B cell (primary cell): ENCODE measurements at places on chromosomes 3 and 15. TPM values are rescaled to one million over a fixed set of nuclear protein-coding genes. Genes with fewer than 3 reads are reported as not detected.

PAK6 gene
- 0.80 and 1.2 TPM in 2 replicates for total RNA-seq

PLXNA1 gene
- 22.3 and 24.2 TPM in 2 replicates for total RNA-seq

ITGA11 gene
- not detected in 2 replicates for total RNA-seq

ADAMTS7 gene
- total RNA-seq, result 16.6 and 18.0 TPM in 2 replicates

ST3GAL6 gene
- total RNA-seq, result not detected in 2 replicates

GRCh38 chr15:78411061-78411460, 27.0 kb upstream of the IREB2 start:
- H3K27me3 ChIP-seq, result no peaks in the 10 kb centered on the region
- H3K27ac ChIP-seq, result no peak overlapping the region
- H3K4me3 ChIP-seq, result no peak overlapping the region
- H3K36me3 ChIP-seq, result no peaks in the 10 kb centered on the region

DNA sequence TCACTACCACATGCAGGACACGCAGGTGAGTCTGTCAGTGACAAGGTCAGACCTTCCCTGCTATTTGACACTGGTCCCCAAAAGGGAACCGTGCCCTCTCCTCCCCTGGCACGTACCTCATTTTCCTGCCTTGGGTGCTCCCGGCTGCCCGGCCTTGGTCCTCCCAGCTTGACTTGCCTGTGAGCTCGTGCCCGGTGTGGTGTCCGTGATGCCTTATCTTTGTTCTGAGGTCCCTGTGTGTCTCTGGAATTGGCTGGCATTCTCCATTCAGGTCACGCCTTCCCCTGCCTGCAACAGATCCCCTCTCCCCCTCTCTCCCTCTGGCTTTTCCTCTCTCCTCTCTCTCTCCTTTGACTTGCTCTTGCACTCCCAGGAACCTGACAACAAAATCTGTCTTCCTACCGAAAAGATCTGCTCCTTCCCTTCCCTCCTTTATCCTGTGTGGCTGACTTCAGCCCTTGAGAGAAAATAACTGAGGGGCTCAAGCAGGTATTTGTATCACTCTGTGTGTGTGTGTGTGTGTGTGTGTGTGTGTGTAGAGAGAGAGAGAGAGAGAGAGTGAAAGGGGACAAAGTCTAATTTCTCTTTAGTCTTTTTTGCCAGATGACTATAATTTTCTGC, at the start of gene MASP1:
Gene MASP1, minus strand, starts transcription at position 226 of the 621 bp plus-strand sequence. Its CDS starts 105 bp downstream, at position 121.
- H3K27me3 ChIP-seq, result peaks cover 3% of the 10 kb centered on the region
- H3K27ac ChIP-seq, result no peak within 1 kb of the TSS
- no peaks in the 10 kb centered on the region for H3K4me1 ChIP-seq
- no peak for DNase-seq
- H3K36me3 ChIP-seq, result no peaks in the 10 kb centered on the region
